ENCODE measurements at places on chromosomes 7 and 10.

GRCh38 chr7:155710031-155710430, 65.6 kb downstream of the RBM33 start:
- DNase-seq, result no peak

DNA sequence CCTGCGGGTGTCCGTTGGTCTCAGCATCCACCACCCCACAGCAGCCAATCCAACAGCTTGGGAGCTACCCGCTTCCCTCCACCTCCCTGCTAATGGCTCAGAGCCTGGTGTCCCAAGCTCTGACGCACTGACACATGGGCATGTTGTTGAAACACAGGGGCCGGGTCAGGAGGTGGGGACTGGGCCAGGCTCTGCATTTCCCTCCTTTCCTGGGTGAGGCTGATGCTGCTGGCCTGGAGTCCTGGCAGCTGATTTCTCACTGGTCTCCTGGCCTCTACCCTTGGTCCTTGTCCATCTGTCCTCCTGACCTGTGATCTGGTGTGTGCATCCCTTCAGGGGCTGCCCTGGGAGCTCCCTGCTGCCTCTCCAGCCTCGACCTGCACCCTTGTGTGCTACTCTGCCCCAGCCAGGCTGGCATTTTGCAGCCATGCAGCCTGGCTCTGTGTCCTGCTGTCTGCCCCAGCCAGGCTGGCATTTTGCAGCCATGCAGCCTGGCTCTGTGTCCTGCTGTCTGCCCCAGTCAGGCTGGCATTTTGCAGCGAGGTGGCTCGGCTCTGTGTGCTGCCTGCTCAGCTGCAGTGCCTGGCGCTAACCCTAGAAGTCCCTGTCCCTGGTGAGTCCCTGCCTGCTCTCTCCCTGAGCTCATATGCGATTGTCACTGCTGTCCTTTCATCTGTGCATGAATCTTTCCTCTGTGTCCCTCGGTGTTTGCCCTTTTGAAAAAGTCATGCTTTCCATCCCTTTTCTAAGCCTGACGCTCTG, 14.0 kb downstream of the AMZ1 start:
- DNase-seq, result no peak

- peak; percentile 22 for DNase-seq
Observed at GRCh38 chr10:21732067-21732772, 198.2 kb downstream of the MLLT10 start.

- DNase-seq, result peak; percentile 26
Observed at GRCh38 chr10:13712837-13713581, 126.2 kb downstream of the PRPF18 start.

DNA sequence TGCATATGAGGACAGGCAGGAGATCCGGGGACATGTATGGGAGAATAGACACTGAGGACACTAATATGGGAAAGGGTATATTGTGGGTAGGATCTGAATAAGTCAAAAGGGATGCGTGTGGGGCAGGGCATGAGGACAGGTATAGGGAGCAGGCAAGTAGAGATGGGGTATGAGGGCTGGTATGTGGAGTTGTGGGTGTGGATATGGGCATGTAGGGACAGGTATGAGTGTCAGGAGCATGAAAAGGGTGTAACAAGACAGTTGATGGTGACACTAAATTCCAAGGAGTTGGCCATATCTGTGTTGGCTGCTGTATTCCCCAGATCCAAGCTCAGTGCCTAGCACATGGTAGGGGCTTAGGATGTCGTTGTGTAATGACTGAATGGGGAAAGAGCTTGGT, 84.4 kb upstream of the PAX2 start:
- DNase-seq, result no peak

DNA sequence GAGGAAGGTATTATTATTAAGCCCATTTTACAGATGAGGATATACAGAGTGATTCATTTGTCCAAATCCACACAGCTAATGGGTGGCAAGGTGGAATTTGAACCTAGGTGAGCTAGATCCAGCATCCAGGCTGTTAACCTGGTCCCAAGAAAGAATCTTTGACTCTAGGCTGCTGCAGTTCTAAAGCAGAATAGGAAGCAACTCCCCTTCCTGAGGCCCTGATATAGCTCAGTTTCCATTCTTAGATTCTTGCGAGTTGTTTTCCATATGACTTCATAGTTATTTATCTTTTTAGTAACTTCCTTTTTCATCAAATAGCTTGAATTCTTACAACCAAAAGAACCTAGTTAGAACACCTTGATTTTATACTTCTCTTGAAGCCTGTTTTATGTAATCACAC, 24.1 kb upstream of the ZC3HAV1L start:
- no peak for DNase-seq

GRCh38 chr10:88582806-88583583, at the start of gene RNLS:
TSS of gene RNLS (minus strand) at chr10:88583318.
- peak; percentile 48 for DNase-seq

DNA sequence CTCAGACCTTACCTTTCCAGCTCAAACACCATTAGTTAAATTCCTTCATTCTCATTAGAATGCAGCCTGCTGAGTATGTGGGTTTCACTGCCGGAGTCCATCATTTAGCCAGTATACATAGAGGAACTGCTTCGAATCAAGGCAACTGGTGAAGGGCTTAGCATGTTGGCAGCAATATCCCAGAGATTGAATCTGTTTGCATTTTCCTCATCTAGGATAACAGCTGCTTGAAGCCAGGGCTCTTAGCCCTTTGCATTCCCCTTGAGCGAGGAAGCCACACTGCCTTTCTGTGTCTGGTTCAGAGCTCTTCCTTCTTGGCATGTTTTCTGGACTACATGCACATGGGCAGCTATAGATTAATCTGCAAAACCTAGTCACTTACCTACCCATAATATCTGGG, 14.7 kb downstream of the NODAL start:
- no peak for DNase-seq

- peak; percentile 29 for DNase-seq
Observed at GRCh38 chr10:94279835-94280709, 82.7 kb downstream of the NOC3L start.

DNA sequence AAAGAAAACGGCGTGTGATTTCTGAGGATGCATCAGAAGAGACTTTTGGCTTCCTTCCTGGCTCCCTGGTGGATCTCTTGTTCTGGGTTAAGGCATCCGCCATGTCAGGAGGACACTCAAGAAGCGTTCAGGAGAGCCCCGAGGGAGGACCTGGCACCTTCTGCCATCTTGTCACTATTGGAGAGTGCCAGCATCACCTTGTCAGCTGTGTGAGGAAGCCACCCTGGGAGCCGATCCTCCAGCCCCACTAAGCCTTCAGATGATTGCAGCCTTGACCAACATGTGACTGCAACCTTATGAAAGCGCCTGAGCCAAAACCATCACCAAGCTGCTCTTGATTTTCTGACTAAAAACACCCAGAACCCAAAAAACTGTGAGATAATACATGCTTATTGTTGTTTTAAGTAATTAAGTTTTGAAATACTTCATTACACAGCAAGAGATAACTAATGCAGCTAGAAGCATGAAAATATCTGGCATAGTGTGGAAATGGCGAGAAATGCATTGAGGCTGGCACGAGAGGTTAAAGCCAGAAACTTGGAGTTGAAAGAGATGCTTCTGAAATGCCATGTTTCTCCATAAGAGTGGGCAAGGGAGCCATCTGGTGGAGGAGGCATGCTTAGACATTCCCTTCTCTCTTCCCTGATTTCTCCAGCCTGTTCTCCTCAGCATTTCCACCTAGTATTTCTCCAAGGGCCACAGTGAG, 5.4 kb upstream of the ZFYVE27 start:
- no peak for DNase-seq

All from stimulated activated CD8-positive, alpha-beta memory T cell treated with anti-CD3 and anti-CD28 coated beads, Interleukin-2, amount 100 ng/mL, for 48 hours (primary cell).